Cerebellar cortex (tissue), 1 donor: ENCODE measurements at places on chromosomes 16 and 17.

GRCh38 chr17:8212312-8213180 is 2.2 kb upstream of the AURKB start:
- no peak for DNase-seq

- no peak for DNase-seq
Measured at GRCh38 chr16:70697594-70698170, 11.8 kb upstream of the MTSS2 start.

GRCh38 chr16:54009464-54010176 is 277.0 kb downstream of the IRX3 start:
- DNase-seq: no peak

DNA sequence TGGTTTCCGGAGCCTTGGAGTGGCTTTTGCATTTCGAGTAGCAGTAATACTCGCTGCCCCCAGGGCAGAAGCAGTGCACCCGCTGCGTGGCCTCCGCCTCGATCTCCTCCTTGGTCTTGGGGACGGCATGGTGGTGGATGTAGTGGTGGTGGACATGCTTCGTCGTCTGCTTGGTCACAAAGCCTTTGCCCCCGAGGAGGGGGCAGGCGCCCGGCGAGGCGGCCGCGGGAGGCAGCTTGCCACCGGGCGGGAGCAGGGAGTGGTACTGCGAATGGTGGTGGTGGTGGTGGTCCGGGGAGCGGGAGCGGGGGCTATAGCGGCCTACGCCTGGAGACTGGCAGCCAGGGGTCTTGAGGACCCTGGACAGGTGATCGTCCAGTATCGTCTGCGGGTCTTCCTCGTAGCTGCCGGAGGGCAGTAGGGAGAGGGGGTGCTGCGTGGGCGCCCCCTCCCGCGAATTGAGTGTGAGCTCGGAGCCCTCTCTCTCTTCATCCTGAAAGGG is 24.1 kb downstream of the AXIN2 start:
- DNase-seq: no peak

DNA sequence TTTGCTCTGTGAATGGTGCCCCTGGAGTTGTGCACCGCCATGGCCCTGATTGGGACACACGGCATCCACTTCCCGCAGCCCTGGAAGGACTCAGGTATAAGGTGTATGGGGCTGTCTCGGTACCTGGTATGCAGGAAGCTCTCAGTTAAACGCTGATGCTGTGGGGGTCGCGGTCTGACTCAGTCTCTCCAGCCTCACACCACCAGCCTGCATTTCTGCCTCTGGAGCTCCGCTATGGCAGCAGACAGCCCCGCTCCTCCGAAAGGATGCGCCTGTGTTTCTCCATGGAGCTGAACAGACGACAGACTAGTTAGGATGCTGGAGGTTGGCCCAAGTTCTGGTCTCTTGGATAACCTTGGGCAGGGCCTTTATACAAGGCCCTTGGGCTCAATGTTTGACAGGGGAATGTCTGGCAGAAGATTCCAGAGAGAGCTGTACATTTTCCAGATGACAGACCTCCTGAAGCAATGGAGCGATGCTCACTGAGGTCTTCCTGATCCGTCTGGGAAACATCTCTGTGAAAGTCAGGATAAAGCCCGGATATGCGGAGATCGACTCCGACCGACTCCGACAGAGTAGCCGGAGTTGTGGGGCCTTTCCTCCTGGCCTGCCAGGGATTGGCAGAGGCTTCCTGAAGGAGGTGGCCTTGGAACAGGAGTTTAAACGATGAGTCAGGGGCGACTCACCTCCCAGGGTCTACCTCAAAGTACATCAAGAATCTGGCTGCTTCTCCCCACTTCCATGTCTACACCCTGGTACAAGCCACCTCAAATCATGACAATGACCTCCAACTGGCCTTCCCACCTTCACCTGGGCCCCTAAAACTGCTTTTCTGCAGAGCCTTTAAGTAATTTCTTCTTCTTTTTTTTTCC is 21.9 kb upstream of the BCAR1 start:
- DNase-seq: no peak

- DNase-seq: no peak
Measured at GRCh38 chr16:49127103-49127502, 154.5 kb downstream of the CBLN1 start.

- DNase-seq: peak; percentile 86
Measured at GRCh38 chr17:77429969-77430752, 289.4 kb downstream of the SEC14L1 start.

DNA sequence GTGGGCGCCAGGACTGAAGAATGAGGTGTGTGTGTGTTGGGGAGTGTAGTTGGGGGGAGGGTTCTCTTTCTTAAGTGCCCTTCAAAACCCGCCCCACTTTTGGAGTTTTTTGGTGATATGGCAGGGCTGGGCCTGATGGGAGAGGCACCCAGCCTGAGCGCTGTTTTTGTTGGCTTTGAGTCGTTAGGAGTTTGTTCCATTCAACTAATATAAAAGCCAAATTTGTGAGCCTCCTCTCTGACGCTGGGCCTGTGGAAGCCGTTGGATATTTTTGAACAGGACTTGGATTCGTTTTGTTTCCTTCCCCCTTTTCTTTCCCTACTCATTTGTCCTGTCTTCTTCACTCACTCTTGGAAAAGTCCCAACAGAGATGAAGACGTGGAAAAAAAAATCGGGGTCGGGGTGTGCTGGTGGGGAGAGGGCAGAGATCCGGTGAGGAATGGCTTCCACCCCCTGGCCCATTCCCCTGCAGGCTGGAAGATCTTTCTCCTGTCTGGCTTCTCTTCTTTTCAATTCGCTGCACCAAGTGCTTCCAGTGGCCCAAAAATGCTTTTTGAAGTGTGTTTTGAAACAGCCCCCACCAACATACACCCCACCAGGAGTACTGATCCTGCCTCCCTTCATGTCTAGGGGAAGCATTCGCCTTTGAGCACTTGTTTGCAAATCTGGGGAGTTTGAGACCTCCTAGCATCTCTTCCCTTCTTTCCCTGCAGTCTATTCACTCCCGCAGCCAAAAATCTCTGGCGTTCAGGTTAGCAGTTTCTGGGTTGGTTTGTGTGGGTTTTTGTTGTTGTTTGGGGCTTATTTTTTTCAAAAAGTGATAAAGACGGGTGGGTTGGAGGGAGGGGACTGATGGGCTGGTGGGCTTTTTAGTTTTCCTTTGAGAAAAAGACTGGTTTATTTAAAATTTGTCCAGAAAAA is 2.6 kb downstream of the FZD2 start:
- DNase-seq: no peak

- DNase-seq: no peak
Measured at GRCh38 chr17:65359016-65359415, 202.4 kb downstream of the AXIN2 start.

DNA sequence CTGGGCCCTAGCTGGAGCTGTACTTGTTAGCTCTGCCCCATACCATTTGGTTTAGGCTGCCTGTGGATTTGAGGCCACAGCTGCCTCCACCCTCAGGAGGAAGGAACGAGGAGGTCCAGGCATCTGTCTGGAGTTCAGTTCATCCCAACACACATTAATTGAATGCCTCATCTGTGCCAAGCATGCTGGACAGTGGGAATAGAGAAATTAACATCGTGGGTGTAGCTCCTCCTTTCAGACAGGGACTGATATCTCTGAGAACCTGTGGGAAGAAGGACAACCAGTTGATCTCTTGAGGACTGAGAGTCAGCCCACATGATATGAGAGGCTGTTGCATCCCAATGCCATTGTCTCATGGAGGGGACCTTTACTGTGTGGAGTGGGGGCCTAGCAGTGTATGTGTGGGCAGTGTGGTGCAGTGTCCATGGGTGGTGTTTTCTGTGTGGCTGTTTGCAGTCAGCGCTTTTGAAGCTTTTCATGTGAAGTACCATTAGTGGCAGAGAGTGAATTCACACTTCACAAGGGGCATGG is 29.4 kb upstream of the DDX52 start:
- no peak for DNase-seq

- no peak for DNase-seq
Measured at GRCh38 chr17:35291802-35292201, 48.9 kb downstream of the SLFN5 start.

DNA sequence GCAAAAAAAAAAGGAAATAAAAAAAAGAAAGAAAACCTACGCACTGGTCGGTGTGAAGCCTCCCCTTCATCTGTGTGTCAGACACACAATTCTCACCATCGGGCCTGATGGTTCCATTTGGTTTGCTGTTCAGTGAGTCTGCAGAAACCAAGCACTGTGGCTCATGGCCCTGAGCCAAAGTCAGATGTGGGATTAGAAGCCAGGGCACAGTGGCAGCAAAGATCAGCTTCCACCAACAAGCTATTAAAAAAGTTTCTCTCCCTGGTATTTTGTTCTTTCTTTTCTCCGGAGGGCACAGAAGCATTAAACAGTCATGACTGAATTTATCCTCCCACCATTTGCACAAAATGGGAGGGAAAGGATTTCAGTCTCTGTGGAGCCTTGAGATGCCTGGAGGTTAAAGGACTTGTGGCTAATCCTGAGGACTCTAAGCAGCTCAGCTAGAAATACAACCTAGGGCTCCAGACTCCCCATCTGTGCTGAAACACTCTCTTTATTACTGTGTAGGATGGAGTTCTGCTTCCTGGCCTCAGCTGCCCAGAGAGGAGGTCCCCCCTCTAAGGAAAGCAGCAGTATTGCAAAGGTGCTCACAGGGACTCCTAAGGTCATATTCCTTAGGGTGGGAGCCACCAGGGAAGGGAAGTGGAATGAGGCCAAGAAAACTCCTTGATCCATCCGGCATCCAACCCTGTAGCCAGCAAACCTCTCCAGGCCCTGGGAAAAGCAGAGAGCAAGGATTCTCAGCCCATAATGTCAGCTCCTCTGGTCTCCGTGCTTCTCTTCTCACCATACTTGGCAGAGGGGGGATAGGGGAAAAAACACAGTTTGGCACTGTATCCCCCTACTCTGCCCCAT is 28.2 kb downstream of the SLC39A11 start:
- peak; percentile 22 for DNase-seq

DNA sequence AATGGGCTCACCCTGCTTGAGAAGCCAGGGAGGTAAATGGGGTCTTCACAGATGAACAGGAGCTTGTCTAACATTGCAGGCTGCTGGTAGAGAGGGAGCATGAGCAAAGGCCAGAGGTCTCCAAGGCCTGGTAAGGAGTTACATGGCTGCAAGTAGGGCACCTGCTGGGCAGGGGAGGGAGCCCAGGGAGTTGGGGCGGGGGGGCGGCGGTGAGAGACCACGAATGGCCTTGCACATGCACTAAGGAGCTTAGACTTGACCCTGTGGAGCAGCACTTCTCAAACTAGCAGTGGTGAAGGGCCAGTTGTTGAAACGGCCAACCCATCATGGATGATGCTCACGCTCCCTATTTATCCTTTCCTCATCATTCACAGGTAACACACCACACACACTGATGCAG is 38.4 kb downstream of the ERN1 start:
- no peak for DNase-seq

DNA sequence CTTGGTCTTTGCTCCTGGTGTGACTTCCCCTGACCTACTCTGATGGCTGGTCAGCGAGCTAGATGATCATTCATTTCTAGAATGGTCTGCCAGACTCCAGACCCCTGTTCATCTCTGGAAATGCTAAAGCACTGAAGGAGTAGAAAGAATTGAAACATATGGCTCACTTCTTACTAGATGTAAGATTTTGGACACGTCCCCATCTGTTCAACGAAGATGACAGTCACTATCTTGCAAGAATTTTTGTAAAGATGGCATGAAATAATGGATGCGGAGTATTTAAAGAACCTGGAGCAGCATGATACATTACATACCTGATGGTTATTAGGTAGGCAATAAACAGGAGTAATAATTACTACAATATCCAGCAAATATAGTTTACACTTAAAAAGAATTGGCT is 252.7 kb upstream of the SDK2 start:
- no peak for DNase-seq

DNA sequence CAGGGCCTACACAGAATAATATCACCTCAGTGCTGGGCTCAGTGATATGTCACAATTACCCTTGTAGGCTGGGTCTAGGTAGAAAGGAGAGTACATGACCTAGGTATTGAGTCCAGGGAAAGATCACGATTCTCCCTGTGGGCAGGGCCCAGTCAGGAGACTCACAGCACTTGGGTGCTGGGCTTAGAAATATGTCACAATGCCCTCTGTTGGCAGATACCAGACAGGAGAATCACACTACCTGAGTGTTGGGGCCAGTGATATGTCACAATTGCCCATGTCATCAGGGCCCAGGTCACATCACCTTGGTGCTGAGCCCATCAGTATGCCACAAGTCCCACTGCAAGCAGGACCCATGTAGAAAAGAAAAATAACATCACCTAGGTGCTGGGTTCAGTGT is 2105.5 kb downstream of the TP53TG3F start:
- no peak for DNase-seq

- peak; percentile 90 for DNase-seq
Measured at GRCh38 chr16:71426069-71426879, 15.6 kb downstream of the TLE7 start.

- no peak for DNase-seq
Measured at GRCh38 chr17:73539166-73539565, 105.1 kb downstream of the SDK2 start.

DNA sequence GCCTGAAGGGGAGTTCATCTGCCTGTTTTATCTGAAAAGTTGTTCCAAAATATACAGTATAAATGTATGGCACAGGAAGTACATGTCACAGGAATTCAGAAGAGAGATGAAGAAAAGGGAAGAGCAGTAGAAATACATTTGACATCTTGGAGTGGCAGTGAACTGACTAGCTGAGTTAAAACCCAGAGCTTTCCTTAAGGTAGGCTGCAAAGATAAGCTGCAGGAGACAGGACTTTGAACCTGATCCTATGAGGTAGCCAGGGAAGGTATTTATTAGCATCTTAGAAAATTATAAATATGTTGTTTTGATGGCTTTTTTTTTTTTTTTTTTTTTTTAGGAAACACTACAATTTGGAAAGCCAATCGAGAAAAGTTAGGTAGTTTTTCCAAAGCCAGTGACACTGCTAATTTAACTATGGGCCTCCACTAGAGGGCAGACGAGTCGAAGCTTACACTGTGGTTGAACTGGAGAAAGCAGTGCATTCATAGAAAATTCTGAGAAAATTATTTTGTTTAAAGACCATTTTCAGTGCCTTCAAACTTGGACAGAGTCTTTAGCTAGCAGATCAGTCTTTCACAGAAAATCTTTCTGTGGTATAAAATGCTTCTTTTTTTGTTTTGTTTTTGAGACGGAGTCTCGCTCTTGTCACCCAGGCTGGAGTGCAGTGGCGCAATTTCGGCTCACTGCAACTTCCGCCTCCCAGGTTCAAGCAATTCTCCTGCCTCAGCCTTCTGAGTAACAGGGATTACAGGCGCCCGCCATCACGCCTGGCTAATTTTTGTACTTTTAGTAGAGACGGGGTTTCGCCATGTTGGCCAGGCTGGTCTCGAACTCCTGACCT is 122.3 kb downstream of the SSH2 start:
- peak; percentile 74 for DNase-seq
